Central memory CD4-positive, alpha-beta T cell (primary cell): ENCODE measurements at places on chromosomes 2 and 18.

DNA sequence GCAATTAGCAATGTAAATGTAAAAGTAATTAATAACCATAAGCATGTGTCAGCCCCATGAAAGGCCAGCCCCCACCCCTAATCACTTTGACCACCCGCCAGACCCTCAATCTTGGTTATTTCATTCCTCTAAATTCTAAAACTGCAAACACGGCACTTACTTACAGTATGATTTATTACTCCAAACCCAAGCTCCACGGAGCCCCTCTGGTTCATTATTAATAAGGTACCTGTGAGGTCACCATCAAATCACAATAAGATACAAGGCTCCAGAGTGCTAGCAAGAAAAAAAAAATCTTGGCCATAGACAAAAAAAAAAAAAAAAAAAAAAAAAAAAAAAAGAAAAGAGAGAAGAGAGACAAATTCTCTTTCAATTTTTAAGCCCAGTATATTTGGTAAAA lies 879.5 kb downstream of the TDRD15 start:
- no peak for DNase-seq

DNA sequence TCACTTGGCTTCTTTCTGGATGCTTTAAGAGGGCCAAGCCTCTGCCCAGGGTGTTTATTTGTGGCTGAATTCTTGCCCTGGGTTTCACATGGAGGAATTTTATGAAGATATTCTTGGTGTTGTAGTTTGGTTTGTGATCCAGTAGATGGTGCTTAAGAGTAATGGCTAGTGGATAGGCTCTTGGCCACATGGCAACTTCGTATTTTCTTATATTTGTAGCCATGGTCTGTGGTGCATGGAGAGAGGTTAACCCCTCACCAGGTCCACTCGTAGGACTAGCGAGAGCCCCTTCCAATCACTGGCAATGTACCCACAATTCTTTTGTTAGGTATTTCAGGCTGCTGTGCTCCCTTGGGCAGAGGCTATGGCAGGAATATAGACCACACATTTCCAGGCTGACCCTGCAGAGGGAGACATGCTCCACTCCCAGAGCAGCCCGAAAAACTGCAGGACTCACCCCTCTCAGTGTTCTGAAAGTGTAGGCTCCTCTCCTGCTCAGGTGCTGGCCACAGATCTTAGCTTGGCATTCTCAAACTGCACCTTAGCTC lies 582.1 kb upstream of the SETBP1 start:
- DNase-seq, result no peak

DNA sequence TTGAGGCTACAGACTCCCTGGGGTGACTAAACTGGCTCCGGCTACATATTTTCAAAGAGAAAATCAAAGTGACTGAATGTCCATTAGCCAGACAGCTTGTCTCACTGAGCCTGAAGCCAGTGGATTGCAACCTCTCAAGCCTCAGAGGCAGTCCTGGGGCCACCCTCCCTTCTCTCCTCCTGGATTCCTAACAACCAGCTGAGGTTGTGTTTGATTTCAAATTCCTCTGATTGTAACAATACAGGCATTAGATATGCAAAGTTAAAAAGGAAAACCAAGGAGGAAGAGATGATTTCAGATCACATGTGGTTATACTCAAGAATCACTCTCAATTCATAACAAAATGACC lies 101.0 kb upstream of the LMAN1 start:
- DNase-seq, result no peak

DNA sequence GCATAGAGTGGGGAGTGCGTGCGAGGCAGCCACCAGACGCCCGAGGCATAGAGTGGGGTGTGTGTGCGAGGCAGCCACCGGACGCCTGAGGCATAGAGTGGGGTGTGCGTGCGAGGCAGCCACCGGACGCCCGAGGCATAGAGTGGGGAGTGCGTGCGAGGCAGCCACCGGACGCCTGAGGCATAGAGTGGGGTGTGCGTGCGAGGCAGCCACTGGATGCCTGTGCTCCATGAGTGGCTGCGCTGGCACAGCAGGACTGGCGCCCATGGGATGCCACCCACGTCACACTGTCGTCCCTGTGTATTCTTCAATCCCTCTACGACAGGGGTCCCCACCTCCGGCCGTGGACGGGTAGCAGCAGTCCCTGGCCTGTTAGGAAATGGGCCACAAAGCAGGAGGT lies 221.9 kb downstream of the HDAC4 start:
- DNase-seq, result no peak

DNA sequence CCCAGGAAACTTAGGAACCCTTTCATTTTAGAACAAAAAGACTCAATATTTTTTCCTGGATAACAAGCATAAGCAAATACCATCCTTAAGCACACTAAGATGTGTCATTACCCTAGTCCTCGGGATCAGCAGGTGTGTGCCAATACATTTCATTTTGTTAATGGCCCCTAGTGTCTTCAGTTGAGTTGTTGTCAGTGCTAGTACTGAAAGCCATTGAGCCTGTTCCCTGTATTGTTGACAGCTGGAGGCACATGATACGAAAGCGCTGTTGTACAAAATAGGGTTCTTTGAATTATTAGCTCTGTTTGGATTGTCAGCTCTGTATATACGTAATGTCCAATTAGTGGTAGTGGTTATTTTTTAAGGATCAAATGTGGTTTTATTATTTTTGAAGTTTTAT lies 29.5 kb downstream of the VAPA start:
- DNase-seq, result no peak

DNA sequence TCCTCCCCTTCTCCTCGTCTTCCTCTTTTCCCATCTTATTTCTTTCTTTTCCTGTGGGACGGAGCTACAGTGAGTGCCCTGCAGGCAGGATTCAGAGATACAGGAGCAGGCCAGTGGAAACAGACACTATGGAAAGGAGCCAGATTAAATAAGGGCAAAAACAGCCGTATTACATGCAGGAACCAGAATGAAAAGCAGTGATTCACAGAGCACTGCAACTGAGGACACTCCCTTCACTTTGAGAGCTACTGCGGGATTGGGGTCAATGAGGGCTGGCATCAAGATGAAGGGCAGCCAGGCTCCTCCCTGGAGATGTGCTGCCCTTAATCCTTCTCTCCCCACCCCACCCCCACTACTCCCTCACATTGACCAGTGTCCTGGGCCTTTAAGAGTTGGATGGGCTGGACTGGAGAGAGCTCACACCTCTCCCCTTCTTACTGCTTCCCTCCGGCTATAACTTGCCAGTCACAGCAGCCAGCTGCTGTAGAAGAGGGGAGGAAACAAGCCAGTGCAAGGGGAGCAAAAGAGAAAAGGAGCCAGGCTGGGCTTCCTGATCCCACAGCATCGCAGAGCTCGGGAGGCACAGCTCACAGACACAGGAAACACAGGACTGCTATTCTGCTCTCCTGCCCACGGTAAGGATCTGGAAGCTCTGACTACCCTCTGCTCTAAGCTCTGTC lies at the start of gene PLCD4:
Gene PLCD4, plus strand, starts transcription at position 464 of the 680 bp plus-strand sequence. CDS start 7,841 bp downstream, outside the sequence.
- no peak for DNase-seq

GRCh38 chr2:128726236-128726635 lies 407.6 kb upstream of the HS6ST1 start:
- DNase-seq, result no peak

- no peak for DNase-seq
Observed at GRCh38 chr2:164314148-164314547, 307.1 kb downstream of the GRB14 start.

- no peak for DNase-seq
Observed at GRCh38 chr2:233422649-233423551, 68.6 kb downstream of the DGKD start.

GRCh38 chr2:8252997-8253694 lies 428.7 kb upstream of the ID2 start:
- DNase-seq, result no peak

GRCh38 chr2:50006327-50006726 lies 852.0 kb upstream of the FSHR start:
- DNase-seq, result no peak

GRCh38 chr2:163771596-163771995 lies 35.8 kb upstream of the FIGN start:
- DNase-seq, result no peak

GRCh38 chr2:216430811-216431530 lies 18.7 kb downstream of the SMARCAL1 start:
- no peak for DNase-seq

GRCh38 chr2:210442878-210443277 lies 33.7 kb downstream of the LANCL1 start:
- no peak for DNase-seq

DNA sequence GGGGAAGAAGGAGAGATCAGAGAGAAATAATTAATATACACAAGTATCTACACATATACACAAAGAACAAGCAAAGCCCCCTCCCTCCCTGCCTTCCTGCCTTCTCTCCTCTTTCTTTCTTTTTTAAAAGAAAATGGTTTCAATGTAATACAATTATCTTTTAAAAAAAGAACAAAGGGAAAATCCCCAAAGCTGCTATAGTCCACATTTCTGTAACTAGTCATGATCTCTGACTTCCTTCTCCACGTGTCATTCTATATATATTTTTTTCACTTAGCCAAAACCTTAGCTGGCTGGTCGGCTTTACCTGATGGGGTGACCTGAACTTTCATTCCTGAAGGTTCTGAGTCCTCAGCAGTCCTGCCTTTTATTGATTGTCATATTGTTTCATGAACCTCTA lies 44.3 kb downstream of the MAP3K20 start:
- DNase-seq, result no peak

GRCh38 chr18:54822872-54823845 lies 5.1 kb upstream of the RAB27B start:
- DNase-seq, result no peak

DNA sequence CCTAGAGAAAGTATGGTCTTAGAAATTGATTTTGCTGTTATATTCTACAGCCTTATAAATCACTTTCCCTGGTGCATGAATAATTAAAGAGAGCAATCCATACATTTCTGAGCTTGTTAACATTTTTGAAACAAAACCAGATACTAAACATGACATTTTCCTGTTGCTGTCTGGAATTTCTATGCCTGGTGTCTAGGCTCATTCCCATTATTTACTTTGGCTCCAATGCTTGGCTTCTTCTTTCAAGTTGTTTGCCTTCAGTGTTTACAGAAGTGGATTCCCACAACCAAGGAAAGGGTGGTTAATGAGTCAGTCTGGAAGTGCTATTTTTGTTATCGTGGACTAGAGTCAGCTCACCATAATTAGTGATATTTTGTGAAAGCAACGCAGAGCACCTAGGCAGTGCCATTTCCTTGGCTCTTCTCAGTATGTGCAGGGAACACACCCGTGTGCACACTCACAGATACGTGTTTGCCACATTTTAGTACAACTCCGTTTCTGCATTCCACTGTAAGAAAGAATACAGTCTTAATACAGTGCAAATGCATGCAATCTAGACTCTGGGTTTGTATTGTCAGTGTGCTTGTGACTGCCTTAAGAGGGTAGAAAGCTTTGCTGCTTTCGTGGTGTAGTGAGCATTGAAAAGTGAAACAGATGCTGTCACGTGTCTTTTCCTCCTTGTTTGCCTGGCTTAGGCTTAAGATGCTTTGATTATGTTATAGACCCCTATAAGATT lies 185.0 kb upstream of the RASGRP3 start:
- no peak for DNase-seq

DNA sequence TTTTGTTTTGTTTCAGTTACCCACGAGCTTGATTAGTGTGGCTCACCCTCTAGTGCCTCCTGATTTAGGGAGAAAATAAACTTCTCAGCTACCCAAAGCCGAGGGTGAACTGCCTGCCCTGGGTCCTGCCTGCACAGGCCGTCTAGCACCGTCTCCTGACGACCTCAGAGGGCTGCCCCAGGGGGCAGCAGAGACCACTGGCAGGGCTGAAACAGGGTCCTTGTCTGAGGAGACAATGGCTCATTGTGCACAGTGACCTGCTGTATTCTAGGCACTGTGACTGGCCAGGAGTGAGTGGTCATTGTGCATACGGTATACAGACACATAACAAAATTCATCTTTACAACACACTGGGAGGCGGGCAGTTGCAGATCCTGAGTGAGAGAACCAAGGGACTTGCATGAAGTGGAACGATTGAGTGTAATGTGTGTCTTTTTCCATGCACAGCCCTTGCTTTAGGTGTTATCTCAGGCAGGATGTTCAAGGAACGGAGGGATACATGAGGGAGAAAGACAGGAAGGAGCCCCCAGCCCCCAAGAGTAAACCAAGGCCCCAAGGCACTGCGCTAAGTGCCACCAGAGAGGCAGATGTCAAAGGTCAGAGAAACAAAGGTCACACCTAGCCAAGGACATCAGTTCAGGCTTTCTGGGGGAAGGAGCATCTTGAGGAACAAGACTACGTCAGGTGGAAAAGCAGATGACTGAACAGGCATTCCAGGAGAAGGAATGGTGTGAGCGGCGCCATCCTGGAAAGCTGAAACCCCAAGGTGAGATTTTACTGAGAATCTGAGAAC lies 421.3 kb downstream of the LPIN1 start:
- no peak for DNase-seq

GRCh38 chr2:69535817-69536241 lies 98.6 kb upstream of the NFU1 start:
- DNase-seq, result no peak

- DNase-seq, result no peak
Observed at GRCh38 chr2:173708806-173709205, 256.4 kb downstream of the SP3 start.

DNA sequence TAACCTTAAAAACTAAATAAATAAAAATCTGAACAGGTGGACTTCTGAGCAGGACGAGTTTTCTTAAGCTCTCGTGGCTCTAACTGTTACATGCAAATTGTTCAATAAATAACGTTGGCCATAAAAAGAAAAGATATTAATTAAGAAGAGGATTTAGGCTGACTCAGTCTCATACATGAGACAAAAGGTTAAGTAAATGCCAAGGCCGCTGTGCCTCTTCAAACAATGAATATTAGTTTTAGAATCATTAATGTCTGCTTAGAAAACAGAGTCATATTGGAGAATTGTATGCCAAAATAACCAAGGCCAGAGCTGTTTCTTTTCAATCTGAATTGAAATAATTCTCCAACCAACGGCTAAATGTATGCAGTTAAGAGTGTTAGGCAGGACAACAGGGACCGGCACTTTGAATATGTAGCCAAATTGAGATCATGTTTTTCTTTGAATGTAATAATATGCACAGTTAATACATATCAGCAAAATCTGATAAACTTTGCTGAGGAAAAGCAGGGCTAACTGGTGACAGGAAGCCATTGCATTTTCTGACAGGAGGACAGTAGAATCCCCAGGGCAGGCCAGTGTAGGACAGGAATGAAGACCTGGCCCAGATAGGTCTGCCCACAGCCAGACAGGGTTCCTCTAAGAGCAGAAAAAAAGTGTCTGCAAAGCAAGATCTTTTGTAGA lies 1041.4 kb upstream of the FANCL start:
- no peak for DNase-seq

DNA sequence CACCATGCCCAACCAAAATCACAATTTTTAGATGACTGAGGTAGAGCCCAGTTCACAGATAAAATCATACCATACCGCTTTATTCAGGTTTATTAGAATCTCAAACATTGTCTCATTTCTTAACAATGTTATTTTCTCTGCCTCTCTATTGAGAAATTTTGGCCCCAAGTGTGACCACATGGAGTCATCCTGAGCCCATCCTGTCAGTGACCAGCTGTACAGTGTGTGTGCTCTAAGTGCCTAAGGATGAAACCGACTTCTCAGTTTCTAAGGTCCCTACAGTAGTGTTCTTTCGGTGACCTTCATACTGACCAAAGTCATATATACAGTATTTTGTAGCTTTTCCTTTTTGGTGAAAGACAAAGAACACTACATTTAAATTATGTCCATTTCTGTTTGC lies 123.7 kb upstream of the MSTN start:
- DNase-seq, result no peak

GRCh38 chr2:107466984-107467773 lies 359.5 kb upstream of the RGPD4 start:
- no peak for DNase-seq
